ENCODE measurements at places on chromosomes 1 and 21.

- no peak for DNase-seq
Observed at GRCh38 chr1:232209357-232209756, 420.6 kb downstream of the SIPA1L2 start.

DNA sequence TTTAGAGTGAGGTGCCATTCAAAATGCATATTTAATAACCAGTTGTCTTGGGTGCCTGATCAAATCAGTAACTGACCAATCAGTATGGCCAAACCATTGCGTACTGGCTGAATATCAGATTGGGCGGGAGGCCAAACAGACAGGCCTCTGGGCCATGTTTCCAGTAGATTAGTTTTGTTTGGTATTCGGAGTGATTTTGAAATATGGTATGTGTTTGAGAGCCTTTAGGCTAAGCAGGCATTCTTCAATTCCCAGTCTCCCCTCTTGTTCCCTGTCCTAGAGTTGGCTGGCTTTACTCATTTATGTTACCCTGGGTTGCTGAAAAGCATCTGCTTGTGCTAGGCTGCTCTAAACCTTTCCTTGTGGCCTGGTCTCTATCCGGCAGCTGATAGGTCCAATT, 80.1 kb downstream of the BACH1 start:
- DNase-seq: no peak

DNA sequence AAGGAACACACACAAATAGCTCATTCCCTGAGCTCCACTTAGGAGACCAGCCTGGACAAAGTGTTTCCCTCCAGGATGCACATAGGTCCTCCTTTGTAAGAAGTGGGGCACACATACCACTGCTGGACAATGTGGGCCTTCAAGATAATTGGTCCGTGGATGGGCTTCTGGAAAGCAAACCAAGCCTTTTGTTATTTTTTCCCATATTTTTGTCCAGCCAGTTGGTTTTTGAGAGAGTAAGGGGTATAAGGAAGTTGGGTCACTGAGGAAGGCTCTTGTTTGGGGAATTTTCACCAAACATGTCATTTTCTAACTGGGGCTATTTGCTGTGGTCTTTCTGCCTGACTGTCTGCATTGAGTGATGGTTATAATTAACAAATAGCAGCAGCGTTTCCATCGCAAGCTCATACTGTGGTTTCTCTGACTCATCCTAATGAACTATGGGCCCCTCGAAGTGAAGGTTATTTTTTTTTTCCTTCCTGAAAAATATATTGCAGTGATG, 306.3 kb upstream of the DUSP10 start:
- no peak for DNase-seq

GRCh38 chr1:196680107-196680506, 28.3 kb downstream of the CFH start:
- no peak for DNase-seq

GRCh38 chr1:183702813-183703198, 49.7 kb upstream of the APOBEC4 start:
- DNase-seq: no peak

DNA sequence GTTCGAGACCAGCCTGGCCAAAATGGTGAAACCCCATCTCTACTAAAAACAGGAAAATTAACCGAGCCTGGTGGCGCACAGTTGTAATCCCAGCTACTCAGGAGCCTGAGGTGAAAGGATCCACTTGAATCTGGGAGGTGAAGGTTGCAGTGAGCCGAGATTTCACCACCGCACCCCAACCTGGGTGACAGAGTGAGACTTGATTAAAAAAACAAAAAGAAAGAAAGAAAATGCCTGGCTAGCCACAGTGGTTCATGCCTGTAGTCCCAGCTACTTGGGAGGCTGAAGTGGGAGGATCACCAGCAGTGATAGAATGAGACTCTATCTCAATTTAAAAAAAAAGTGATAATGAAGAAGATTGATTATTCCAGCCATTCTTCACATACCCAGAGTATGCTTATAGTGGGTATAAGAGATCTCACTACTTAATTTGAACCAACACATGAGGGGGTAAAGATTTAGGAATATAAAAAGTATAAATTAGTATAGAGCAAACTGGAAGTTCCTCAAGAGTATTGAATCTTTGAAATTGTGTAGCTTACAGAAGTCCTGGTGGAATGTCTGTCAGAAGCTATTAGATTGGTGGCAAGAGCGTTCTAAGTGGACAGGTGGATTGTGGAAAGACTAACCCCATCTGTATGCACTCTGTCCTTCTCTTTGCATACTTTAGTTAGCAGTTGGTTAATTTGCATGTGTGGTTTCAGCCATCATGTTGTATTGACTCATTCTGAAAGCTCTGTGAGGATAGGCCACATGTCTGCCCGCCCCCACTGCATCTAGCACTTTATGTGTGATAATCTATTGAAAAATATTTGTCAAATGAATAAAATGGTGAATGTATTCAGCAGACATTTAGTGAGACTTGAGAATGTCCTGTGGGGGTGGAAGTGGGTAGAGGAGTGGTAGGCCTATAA, 25.0 kb downstream of the RLF start:
- peak; percentile 42 for DNase-seq

DNA sequence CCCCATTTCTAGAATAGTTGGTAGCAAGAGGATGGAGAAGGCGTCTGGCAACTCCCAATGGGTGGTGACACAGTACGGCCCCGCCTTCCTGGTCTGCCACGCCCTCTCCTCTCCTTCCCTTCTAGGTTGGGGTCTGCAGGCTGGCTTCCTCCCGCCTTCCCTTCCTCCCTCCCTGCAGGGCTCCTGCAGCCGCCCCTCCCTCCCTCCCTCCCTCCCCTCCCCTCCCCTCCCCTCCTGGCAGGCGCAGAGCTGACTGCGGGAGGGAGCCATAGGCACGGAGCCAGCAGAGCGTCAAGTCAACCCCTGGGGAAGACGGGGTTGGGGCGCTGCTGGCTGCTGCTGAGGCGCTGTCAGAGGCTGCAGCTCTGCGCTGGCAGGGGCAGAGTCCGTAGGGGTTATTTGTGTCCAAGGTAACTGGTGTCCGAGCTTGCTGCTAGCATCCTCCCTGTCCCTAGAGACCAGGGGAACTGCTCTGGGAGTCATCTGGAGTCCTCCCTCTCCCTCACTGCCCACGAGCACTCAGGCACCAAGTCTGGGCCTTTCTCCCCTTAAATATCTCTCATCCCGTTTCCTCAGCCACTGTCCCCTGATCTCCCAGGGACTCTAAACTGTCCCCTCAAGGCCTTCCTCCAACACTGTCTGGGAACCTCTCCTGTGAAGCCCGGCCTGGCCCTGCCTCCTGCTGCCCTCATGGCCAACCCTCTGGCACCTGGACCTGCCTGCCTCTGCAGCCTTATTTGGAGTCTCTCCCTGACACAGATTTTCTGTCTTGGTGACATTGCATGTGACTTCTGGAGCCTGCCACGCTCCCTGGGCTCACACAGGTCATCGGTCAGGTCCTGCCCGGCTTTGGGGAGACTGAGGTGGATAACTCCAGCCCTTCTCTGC, 57.4 kb upstream of the ACOT11 start:
- DNase-seq: no peak

GRCh38 chr1:110879758-110880606, 7.0 kb downstream of the CD53 start:
- peak; percentile 92 for DNase-seq

GRCh38 chr1:179141592-179142251, 59.9 kb downstream of the TOR3A start:
- DNase-seq: peak; percentile 10
